T-helper 2 cell (primary cell): ENCODE measurements at places on chromosomes 2 and 18.

- DNase-seq, result no peak
Measured at GRCh38 chr2:7031547-7032245, 114.5 kb downstream of the RNF144A start.

DNA sequence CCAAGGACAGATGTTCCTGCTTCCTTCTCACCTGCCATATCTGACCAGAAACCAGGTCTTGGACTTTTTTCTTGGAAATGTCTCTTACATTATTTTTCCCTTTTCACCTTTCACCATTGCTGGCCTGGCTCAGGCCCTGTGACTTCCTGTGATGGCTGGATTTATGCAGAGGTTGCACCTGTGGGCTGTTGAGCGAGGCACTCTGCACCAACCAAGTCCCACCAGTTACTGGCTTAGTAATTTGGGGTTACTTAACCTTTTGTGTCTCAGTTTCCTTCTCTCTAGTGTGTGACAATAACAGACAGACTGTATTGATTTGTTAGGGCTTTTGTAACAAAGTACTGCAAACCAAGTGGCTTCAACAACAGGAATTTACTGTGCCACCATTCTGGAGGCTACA lies 110.0 kb downstream of the INSIG2 start:
- no peak for DNase-seq

DNA sequence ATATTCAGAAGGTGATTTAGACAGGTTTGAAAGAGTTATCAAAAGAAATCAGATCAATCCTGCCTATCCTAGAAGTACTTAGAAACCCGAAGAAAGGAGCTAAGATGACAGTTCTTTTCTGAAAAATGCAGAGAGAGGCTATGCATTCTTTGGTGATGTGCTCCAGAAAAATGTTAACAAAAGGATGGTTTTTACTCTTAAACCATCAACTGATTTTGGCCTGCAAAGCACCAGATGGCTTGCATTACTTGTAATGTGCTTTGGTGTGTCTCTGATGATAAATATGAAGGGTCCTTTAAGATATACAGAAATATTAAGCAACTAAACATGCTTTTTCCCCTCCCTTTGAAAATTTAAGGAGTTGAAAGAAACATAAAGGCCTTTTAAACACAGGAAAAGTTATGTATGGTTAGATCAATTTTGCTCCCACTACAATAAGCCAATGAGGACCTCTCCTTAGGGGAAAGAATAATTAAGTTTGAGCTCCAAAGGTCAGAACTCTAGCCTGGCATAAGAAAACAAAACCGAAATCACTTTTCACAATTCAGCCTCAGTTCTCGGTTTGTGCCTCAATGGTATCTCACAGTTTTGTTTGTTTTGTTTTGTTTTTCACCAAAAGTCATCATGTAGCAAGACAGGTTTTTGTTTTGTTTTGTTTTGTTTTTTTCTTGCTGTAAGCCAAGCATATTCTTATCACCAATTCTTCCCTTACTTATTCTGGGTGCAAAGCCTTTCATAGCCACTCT lies 302.4 kb upstream of the NT5C1B start:
- no peak for DNase-seq

- no peak for DNase-seq
Measured at GRCh38 chr2:150378686-150379085, 108.8 kb downstream of the RND3 start.

GRCh38 chr2:220104871-220105351 lies 477.5 kb downstream of the SLC4A3 start:
- DNase-seq, result no peak

DNA sequence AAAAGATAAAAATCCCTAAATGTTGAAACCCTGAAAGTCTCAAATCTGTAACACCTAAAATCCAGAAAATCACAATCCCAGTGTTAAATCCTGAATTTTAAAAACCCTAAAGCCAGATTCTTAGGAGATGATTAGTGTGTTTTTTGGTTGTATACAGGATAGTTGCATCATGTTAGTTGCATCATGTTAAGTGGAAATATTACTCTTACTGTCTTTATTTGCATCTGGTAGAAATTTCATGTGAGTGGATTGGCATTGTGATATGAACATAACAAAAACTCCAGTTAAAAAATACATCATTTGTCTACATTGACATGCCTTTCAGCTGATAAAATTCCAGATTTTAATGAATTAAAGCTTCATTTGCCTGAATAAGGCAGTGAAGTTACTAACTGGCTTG lies 683.1 kb upstream of the ACVR2A start:
- no peak for DNase-seq

- no peak for DNase-seq
Measured at GRCh38 chr2:110755491-110756078, 23.2 kb downstream of the ACOXL start.

DNA sequence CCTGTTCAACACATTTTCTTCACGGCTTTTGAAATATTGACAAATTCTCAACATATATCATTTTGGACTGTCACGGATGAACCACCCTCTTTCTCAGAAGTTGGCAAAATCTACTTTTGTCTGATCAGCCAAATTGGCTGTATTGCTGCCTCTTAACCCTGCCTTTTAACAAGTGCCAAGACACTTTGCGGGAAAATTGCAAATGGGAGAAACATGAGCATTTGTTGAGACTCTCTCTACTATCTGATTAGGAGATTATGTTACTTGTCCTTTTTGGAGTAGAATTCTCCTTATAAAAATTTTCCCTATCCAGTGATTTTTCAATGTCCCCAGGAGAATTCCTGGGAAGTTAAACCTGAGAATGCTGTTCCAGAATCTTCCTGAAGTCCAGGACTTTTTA lies 256.2 kb upstream of the ZSWIM2 start:
- DNase-seq, result no peak

- no peak for DNase-seq
Measured at GRCh38 chr2:100952512-100952911, 49.6 kb upstream of the RPL31 start.
